ENCODE measurements at places on chromosomes 2 and 18.

DNA sequence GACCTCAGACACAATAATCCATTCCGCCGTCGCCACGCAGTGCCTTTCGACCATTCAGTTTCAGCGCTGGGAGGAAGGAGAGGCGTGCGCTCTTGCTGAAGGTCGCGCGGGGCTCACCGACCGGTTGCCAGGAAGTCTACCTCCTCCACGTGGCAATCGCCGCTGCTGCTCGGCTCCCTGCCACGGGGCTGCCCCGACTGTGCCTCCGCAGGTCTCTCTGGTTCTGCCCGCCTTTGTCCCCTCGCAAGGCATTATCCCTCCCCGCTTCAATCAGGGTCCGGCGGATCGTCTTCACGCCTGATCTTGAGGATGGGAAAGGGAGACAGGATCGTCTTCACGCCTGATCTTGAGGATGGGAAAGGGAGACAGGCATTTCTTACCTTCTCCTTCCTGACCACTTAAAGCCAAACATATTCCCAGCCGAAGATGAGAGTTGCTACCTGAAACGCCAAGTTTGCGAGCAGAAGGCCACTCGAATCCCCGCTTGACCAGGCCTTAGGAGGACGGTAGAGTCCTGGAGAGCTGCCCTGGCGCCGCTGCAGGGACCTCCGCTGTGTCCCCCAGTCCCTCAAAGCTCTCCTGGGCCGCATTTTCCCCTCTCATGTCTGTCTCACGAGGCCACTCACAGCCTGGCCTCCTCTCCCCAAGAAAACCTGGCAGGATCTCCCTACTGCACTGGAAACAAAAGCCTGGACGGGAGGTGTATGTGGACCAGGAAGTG is 4.3 kb upstream of the GPR45 start:
- no peak for DNase-seq

DNA sequence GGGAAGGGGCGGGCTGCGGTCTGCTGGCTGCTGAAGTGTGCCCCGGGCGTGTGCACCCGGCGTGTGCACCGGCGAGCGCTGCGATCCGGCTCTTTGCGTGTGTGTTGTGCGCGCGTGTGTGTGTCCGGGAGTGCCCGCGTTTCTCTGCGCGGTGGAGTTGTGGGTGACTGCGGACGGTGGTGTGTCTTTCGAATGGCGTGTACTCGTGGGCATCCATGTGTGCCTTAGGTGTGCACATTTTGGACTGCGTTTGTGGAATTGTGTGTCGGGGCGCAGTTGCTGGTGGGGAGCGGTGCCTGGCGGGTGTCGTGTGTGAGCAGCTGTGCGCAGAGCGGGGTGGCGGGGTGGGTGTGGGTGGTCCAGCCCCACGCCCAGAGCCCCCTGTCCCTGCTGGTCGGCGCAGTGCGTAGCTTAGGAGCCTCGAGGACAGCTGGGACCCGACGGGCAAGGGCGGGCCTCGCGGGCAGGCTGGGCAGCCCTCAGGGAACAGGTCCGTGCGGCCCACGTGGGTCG is 533 bp downstream of the HPCAL1 start:
- no peak for DNase-seq

DNA sequence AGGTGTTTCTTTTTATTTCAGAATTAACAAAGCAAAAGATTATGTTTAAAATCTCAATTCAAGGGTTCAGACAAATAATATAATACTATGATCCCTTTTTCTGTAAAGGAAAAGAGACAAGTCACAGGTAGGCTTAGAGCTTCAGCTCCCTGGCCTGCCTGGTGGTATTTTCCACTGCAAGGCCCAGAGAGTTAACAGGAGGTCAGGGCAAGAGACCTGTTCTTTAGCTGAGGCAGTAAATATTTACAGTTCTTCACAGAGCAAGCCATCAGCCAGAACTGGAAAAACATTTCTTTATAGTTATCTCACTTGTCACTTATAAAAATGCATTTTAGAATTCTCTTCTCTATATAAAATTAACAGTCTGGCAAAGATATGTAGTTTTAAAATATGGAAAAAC is 70.1 kb downstream of the EPG5 start:
- DNase-seq, result no peak

DNA sequence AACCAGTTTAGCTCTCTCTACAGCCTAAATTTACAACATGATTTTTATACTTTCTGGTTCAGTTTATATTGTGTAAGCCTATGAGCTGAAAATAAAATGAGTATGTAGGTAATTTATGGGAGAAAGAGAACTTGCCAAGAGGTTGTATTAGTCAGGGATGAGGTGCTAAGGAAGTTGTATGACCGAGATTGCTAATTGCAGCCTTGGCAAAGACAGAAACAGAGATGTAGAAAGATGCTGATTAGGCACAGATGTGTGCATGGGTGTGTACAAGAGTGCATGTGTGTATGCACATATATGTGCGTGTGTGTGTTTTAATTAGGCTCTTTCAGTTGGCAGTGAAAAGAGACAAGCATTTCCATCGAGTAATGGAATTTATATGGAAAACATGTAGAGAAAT is 213.9 kb downstream of the FBXO15 start:
- DNase-seq, result no peak

- no peak for DNase-seq
Observed at GRCh38 chr2:201176081-201176481, 6.9 kb upstream of the CASP10 start.

- no peak for DNase-seq
Observed at GRCh38 chr2:129912066-129912820, 67.2 kb upstream of the RAB6C start.

DNA sequence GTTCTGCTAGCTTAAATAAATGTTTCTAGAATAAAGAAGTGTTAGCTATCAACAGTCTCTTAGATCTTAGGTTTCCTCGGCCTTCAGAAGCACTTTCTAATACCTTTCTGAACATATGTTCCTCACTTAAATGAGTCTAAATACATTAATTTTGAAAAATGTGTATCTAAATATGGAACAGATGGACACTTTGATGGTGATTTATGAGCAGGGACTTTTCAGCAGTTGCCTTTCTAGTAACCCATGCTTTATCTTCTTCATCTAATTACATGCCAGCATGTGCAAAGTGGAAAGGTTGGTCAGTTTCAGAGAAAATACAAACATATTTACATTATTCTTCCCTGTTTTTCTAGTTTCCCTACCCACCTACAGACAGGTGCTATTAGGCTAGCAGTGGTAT is 797.0 kb upstream of the CHAC2 start:
- DNase-seq, result no peak

- DNase-seq, result no peak
Observed at GRCh38 chr2:148161909-148162435, 141.1 kb downstream of the MBD5 start.

DNA sequence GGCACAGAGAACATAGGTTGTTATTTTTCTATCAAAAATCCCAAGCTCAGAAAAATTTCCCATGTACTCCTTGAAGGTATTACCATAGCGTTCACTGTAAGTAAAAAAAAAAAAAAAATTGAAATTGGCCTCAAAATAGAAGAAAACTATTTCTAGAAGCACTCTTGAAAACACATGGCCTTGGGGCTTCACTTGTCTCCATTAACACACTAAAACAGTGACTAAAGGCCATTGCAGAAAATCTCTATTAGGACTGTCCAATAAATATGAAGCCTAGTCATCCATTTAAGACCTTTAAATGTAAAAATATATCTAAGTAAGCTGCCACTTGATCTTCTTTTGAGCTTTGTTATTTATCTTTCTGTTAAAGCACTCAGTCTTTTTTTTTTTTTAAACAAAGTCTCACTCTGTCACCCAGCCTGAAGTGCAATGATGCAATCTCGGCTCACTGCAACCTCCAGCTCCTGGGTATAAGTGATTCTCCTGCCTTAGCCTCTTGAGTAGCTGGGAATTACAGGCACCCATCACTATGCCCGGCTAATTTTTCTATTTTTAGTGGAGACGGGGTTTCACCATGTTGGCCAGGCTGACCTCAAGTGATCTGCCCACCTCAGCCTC is 35.8 kb downstream of the CCDC68 start:
- no peak for DNase-seq

- DNase-seq, result no peak
Observed at GRCh38 chr2:235733761-235734160, 239.9 kb downstream of the AGAP1 start.

GRCh38 chr18:598124-598589 is 1.4 kb downstream of the CLUL1 start:
- peak; percentile 69 for DNase-seq

DNA sequence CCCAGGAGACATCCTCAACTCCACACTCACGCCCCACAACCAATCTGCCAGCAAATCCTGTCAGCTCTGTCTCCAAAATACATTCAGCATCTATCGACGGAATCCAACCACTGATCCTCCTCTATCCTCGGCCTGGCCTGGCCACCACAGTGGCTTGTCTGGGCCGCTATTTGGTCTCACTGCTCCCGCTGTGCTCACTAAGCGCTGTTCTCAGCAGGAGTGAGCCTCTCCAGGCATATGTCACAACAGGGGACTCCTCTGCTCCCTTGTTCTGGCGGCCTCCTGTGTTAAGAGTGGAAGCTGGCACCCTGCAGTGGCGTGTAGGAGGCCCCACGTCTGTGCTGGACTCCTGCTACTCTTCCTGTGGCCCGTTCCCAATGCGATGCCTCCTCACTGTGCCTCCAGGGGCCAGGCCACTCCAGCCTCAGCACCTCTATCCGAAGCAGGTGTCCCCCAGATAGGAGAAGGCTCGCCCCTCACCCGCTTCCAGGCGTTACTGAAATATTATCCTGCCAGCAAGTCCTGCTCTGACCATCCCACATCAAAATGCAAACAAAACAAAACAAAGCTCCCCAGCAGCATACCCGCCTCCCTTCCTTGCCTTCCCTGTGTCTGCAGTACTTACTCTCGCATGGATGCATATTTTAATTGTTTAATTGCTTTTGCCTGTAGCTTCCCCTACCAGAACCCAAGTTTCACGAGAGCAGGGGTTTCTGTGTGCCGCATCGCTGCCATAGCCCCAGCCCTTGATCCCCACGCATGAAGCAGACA is 39.9 kb downstream of the CENPO start:
- peak; percentile 36 for DNase-seq

DNA sequence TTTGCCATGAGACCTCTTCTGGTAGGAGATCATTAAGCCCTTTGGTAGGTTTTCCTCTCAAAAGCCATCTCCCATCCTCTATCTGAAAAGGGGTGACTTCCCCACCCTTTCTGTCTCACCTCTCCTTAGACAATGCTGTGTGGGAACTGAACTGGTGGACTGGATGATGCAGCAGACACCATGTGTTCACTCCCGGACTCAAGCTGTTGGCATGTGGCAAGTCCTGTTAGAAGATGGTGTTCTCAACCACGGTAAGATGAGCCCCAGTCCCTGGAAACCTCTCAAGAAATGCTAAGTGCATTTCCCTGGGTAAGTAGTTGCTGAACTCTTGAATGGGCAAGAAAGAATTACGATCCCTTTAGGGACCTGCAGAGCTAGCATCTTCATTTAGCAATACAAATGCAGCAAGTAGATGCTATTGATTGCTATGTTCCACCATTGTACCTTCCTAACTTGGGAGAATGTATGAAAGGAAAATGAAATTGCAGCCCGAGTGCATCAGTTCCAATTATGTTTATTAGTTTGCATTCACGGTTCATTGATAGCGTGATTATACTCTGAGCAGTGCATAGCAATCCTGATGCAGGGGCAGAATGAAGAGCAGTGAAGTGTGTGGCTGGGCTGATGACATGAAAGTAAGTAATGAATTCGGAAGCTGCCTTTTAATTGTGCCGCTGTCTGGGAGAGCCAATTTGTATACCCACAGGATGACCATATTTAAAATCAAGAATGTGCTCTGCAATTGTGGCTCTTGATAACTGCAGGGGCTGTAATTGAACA is 110.0 kb upstream of the MAP3K20 start:
- DNase-seq, result no peak

- DNase-seq, result no peak
Observed at GRCh38 chr2:101340141-101340551, 31.6 kb upstream of the RNF149 start.

GRCh38 chr2:65073879-65074565 is 17.8 kb downstream of the CEP68 start:
- no peak for DNase-seq

DNA sequence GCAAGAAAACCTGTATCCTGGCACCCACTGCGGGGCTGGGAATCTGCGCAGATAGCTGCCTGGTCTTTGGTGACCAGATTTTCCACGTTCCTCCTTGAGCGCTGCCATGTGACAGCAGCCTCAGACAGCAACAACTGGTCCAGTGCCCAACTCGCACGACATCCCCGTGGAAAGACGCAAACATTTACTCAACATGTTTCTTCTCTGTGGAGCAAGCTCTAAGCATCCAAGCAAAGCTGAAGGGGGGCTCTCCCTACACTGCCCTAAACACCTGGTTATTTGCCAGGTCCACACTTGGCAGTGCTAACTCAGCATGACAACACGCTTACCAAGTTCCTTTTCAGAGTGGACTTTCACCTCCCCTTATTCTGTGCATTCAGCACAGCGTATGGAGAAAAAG is 11.3 kb downstream of the ZNF516 start:
- DNase-seq, result no peak

- peak; percentile 22 for DNase-seq
Observed at GRCh38 chr2:119645173-119645855, 33.7 kb upstream of the TMEM177 start.

DNA sequence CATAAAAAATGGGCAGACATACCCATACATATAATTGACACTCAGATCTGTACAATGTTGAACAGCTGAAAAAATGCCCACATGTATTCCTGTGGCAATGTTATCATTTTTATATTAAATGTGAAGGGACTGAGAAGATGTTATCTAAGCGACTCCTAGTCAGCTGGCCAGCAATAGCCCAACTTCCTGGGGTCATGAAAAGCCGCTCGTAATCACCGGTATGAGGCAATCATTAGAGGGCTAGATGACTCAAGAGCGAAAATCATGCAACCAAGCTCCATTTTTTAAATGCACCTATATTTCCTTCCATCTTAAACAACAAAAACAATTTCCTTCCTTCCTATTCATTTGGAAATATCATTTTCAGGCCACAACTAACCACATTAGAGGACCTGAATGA is 274.6 kb upstream of the CCDC68 start:
- DNase-seq, result no peak

DNA sequence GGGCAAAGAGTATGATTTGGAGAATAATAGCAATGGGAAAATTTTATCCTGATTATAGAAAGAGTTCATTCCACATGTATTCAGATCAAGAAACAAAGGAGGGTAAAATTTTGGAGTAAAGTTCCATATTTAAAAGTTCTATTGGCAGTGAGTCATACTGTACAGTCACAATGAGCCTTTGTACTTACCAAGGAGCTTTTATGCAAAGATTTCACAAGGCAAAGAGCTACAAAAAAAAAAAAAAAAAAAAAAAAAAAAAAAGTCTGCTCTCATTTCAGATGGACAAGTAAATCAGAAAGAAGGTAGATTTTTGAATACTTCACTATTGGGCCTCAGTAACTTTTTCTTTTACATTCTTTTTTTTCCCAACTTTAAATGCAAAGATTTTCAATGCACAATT is 1802.2 kb upstream of the PIK3C3 start:
- no peak for DNase-seq
